ENCODE measurements at places on chromosomes 5 and 9.
A peak's percentile ranks its signal among the peaks of the same experiment; 100 is the strongest.

- peak; percentile 69 for DNase-seq
Measured at GRCh38 chr5:168114444-168115017, 176.9 kb upstream of the WWC1 start.

DNA sequence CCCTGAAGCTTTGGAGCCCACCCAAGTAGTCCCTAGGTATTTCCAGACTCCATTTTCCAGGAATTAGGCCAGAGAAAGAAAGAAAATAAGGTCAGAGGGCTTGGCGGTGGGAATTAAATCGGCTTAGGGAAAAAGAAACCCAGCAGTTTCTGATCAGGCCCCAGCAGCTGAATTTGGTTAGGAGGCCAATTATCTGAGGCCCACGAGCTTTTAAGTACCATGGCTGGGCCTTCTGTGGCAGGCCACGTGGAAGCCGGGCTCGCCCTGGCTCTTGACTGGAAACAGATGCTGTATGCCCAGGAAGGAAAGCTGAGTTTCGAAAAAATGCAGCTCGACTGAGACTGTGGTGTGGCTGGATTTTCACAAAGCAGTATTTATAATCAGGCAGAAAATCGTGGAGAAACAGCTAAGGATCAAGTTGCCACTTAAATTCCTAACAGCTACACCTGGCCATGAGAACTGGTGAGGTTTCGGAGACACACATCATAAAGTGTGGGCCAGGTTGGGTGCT is 75.1 kb upstream of the PANK3 start:
- DNase-seq = peak; percentile 60

- no peak for DNase-seq
Measured at GRCh38 chr9:117072216-117072615, 342.6 kb downstream of the ASTN2 start.

GRCh38 chr9:15299374-15299939 is 7.6 kb downstream of the TTC39B start:
- DNase-seq = no peak

- DNase-seq = no peak
Measured at GRCh38 chr5:139839232-139839815, 43.7 kb downstream of the PSD2 start.

DNA sequence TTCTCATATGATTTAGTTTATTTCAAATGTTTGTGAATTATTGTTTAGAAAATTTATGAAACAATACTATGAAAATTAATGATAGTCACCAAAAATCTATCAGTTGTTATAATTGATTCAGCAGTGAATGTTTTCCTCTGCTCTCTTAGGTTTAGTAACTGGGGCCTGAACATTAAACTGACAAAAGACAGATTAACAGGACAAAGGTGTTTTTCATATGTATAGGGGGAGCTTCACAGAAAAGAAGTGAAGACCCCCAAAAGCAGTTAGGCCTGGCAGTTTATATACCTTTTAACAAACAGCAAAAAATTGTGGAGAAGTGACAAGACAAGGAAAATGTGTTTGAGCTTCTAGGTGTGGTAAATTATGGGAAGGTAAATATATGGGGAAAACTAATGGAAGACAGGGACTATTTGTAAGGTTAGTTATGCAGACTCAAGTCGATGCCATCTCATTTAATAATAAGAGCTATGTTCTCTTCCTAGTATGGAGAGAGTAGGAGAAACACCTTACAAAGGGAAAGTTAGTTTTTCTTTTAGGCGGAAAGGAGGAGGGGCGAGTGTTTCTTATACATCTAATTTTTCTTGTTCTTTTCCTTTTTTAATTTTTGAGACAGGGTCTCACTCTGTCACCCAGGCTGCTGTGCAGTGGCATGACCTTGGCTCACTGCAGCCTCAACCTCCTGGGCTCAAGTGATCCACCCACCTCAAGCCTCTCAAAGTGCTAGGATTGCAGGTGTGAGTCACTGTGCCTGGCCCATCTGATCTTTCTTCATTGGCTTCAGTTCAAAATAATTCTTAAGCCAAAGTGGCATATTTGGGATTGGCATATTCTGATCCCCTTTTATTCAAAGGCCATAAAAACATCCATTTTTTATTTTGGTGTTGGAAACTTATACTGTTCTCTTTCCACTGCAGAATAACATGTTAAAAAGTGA is 77.8 kb downstream of the C9orf153 start:
- DNase-seq = no peak

DNA sequence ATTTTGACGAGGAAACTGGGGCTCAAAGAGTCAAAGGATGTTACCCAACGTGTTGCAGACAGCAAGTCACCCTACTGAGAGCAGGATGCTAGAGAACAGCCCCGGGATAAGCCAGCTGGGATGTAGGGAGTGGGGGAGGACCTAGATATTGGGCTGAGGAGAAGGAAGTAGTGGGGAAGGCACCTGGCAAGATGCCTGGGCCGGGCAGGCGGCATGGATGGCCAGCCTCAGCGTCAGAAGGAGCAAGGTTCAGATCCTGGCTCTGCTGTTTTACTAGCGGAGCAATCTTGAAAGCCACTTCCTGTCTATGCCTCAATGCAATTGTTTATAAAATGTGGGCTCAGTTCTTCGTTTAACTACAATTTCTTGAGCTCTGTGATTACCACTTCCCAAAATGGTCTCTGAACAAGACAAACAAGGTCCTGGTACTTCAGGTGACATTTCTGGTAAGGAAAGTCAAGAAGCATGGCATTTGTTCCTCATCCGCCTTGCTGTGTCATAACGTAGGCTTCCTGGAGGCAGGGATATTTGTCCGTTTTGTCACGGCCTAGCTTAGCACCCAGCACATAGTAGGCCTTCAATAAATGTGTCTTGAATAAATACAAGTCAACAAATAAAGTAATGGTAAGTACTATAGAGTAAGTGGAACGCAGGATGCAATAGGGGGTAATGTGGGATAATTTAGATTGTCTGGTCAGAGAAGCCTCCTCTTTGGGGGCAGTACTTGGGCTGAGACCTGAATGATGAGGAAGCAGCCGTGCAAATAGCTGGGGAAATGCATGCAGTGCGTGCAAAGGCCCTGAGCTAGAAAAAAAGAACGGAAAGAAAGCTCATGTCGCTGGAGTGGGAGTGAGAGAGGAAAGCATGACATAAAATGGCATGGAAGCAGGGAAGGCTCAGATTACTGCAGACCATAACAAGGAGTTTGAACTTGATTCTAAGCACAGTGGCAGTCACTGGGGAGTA is 70.5 kb downstream of the SMIM23 start:
- DNase-seq = peak; percentile 19

GRCh38 chr5:177526191-177526590 is 9.4 kb upstream of the DDX41 start:
- no peak for DNase-seq

DNA sequence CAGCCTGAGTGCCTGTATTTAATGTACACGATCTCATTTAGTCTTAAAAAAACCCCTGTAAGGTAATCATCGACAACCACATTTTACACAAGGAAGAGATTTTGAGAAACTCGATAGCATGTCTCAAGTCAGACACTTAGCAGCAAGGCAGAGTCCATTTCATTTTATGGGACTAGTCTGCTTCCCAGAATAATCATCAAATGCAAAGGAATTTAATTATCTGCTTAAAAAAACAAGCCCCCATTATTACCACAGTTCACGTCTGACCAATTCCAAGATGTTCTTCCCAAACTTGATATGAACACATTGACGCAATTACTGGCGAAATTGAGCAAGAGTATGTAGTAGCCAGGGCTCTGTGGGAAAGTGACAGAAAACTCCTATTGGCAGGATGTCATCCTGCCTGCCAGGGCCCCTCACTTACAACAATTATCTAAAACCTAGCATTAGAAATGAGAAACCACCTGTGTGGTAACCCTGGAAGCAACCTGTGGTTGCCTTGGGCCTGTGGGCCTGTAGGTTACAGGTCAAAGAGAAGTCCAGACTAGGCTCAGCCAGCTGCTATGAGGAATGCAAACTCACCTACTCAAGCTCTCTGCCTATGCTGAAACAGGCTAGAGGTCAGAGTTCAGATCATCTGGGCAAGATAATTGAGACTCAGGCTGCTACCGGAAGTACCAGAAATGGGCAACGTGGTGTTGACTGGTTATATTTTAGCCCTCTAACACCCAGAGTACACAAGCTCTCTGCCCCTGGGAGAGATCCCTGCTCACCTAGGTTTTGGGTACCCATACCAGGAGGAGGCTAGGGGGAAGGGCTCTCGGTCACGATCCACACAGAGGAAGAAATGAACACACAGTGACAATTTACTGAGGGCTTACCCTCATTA is 1.6 kb downstream of the B4GALT1 start:
- peak; percentile 97 for DNase-seq

GRCh38 chr5:88722546-88723073 is 160.4 kb downstream of the MEF2C start:
- no peak for DNase-seq

DNA sequence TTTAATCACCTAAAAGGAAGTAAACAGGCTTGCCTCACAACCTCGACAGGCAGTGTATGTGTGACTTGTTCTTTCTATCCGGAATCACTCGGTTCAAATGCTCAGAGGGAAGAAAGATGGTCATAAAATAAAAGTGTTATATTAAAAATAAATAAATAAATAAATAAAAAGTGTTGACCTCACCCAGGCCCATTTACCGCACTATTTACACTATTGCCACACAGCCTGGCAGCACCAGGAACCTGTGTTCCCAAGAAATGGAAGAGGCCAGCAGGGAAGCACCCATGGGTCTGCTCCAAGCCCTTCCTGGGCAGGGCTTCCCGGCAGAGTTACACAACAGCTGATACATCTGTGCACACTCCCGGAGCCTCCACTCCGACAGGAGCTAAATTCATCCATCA is 127.9 kb downstream of the EFNA5 start:
- DNase-seq = peak; percentile 49

GRCh38 chr5:80921026-80921425 is 39.1 kb upstream of the RASGRF2 start:
- DNase-seq = no peak

GRCh38 chr5:164220522-164220921 is 715.1 kb downstream of the MAT2B start:
- no peak for DNase-seq

GRCh38 chr9:98583417-98583816 is 125.3 kb downstream of the GABBR2 start:
- DNase-seq = no peak

DNA sequence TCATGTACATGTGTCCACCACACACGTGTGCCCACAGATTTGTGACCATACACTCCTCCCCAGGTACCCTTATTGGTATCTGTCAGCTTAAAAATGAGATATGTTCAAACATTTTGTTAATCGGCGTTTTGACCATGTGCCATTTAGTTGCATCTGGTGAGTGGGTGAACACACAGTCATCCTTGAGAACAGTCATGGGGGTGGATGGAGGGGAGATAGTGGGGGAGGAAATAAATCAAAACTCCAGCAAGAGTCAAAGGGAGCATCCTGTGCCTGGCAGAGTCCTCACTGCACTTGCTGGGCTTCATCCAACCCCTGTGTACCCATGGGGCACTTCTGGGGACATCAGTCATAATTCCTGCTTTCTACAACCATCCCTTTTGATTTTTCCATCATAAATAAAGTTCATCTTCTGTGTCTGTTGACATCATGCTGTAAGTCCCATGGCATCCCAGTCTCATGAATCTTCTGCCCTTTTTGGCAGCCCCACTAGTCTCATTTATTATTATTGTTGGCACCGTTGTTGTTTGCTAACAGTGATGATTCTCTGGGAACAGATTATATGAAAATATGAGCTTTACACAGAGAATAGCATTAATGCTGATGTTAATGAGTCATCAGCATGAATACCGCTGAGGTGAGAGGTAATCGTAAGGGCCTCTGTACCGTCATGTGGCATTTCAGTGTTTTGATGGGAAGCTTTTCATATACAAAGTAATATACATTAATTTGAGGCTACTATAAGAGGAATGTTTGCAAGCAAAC is 24.4 kb upstream of the CLK4 start:
- DNase-seq = peak; percentile 81

DNA sequence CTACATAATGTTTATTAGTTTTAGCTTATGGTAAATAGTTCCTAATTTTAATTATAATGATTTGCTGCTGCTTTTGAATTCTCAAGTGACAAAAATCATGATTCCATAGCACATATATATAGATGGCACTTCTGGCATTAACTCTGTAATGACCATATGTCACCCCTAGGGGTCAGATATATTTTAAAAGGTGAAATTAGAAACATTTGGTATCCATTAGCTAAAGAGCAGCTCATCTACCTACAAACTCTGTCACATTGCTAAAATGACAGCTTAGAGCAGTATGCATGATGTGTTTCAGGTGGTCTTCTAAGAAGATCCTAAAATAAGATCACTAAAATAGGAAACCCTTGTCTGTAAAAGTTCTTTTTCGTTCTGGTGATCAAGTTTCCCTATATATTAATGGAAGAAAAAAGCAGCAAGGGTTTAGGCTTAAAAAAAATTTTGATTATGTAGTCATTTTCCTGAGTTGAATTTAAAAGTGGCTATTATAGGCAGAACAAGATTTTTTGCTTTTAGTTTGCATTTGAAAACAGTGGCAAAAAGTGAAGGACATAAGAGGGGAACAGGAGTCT is 157.7 kb upstream of the POU5F2 start:
- peak; percentile 19 for DNase-seq

- DNase-seq = peak; percentile 74
Measured at GRCh38 chr9:105150991-105151685, 93.3 kb upstream of the SLC44A1 start.

- peak; percentile 53 for DNase-seq
Measured at GRCh38 chr5:14118551-14119320, 24.4 kb upstream of the TRIO start.

DNA sequence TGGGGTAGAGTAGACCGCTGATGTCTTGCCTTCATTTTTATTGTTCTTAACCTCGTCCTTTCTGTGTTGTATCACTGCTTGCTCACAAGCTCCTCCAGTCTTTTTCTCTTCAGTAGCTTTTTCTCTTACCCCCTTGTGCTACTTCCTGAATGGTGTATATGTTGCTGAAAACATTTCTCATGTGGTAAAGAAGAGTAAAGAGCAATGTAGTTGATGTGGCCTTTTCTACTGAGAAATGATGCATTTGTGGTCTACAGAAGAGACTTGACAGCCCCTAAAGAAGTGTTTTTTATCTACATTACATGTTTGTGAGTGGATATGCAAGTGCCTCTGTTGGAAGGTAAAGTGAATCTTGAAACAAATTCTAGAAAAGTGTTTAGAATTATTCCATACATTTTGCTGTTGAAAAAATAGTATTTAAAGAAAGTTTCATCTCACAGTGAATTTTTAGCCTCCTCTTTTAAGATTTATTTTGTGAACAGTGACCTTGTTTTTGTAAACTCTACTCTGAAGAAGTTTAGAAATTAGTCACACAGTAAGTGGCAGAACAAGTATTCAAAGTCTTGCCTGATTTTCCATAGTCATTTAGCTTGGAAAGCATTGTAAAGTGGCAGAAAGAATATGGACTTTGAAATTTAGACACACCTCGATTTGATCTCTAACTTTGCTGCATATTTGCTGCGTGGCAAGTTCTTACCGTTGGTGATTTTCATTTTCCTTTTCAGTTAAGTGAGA is 17.4 kb downstream of the CDC42SE2 start:
- DNase-seq = peak; percentile 24

- no peak for DNase-seq
Measured at GRCh38 chr5:67793418-67793817, 422.1 kb upstream of the PIK3R1 start.

GRCh38 chr9:113524468-113524867 is 60.9 kb downstream of the RGS3 start:
- no peak for DNase-seq
